ENCODE measurements at places on chromosomes 6 and 20.

DNA sequence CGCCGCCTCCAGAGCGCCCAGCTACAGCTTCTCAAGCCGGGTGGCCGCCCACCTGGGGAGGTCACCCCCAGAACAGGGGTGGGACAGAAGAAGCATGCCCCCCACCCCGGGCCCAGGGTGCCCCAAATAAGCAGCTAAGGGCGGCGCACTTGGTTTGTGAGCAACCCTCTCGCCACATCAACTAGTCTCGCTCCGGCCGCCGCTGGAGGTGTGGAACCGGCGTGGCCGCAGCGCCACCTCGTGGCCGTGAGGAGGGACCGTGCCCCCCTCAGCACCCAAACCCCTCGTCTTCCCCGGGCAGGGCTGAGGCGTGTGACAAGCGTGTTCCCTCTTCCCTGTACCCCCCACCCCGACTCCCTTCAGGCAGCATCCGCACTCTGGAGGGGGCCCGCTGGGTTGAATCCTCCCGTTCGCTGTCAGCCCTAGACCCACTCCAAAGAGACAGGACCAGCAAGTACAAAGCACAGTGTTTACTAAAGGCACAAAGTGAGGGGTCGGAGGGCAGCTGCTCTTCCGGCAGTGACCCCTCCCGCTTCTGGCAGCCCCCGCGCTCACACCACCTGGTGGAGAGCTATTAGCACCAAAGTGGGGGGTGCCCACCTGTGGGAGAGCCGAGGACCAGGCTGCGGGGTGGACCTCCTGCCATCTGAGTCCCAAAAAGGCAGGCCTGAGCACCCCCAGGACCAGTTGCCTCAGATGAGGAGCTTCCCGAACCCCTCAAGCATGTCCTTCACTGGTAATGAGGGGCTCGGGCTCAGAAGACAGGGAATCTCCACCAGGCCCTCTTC lies 45.4 kb downstream of the MDFI start:
- H3K27me3 ChIP-seq = peaks cover 6% of the 10 kb centered on the region
- no peaks in the 10 kb centered on the region for H3K36me3 ChIP-seq
- H3K4me1 ChIP-seq = peaks cover 13% of the 10 kb centered on the region
- H3K4me3 ChIP-seq = peak overlapping the region; percentile 71
- peak overlapping the region; percentile 44 for H3K27ac ChIP-seq
- peak; percentile 68 for DNase-seq

DNA sequence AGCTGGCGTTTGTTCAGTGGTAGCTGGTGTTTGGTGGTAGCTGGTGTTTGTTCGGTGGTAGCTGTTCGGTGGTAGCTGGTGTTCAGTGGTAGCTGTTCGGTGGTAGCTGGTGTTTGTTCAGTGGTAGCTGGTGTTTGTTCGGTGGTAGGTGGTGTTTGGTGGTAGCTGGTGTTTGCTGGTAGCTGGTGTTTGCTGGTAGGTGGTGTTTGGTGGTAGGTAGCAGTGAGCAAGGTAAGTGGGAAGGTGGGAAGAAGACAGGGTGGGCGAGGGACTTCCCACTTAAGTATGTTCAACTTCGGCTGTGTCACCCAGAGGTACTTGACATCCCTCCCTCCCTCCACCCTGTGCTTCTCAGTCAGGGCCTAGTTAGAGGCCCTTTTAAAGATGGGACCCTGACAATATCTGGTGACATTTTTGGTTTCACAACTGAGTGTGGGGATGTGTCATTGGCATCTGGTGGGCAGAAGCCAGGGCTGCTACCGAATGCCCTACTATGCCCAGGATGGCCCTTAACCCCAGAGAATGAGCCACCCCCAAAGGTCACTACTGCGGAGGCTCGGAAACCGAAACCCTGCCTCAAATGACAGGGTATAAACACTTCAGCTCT lies 47.3 kb downstream of the BMP7 start:
- no peak overlapping the region for H3K4me3 ChIP-seq
- DNase-seq = no peak
- H3K27me3 ChIP-seq = peaks cover 8% of the 10 kb centered on the region
- no peaks in the 10 kb centered on the region for H3K36me3 ChIP-seq
- H3K27ac ChIP-seq = no peak overlapping the region
- no peaks in the 10 kb centered on the region for H3K4me1 ChIP-seq

GRCh38 chr20:51366155-51366886 lies 176.2 kb downstream of the NFATC2 start:
- H3K27ac ChIP-seq = no peak overlapping the region
- H3K36me3 ChIP-seq = peaks cover 8% of the 10 kb centered on the region
- H3K4me3 ChIP-seq = no peak overlapping the region
- peaks cover 3% of the 10 kb centered on the region for H3K27me3 ChIP-seq
- DNase-seq = no peak
- H3K4me1 ChIP-seq = peaks cover 17% of the 10 kb centered on the region

GRCh38 chr6:11428371-11428770 lies 109.2 kb upstream of the TMEM170B start:
- H3K27ac ChIP-seq = no peak overlapping the region
- no peaks in the 10 kb centered on the region for H3K36me3 ChIP-seq
- peaks cover 2% of the 10 kb centered on the region for H3K27me3 ChIP-seq
- DNase-seq = no peak
- H3K4me1 ChIP-seq = peaks cover 10% of the 10 kb centered on the region

GRCh38 chr6:87982134-87982533 lies 65.5 kb upstream of the SPACA1 start:
- no peaks in the 10 kb centered on the region for H3K4me1 ChIP-seq
- H3K4me3 ChIP-seq = no peak overlapping the region
- H3K27ac ChIP-seq = no peak overlapping the region
- no peak for DNase-seq

GRCh38 chr6:35152067-35152707 lies 11.0 kb upstream of the TCP11 start:
- H3K27ac ChIP-seq = no peak overlapping the region
- no peak overlapping the region for H3K4me3 ChIP-seq
- DNase-seq = no peak
- H3K36me3 ChIP-seq = no peaks in the 10 kb centered on the region

DNA sequence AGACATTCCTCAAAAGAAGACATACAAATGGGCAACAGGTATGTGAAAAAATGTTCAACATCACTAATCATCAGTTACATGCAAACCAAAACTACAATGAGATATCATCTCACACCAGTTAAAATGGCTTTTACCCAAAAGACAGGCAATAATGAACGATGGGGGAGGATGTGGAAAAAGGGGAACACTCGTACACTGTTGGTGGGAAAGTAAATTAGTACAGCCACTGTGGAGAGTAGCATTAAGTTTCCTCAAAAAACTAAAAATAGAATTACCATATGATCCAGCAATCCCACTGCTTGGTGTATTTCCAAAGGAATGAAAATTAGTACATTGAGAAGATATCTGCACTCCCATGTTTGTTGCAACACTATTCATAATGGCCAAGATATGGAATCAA lies 8.6 kb upstream of the TMEM170B start:
- peaks cover 4% of the 10 kb centered on the region for H3K4me1 ChIP-seq
- DNase-seq = no peak
- no peaks in the 10 kb centered on the region for H3K36me3 ChIP-seq
- no peak overlapping the region for H3K4me3 ChIP-seq
- peaks cover 3% of the 10 kb centered on the region for H3K27me3 ChIP-seq

- H3K27me3 ChIP-seq = peaks cover 3% of the 10 kb centered on the region
- peaks cover 89% of the 10 kb centered on the region for H3K4me1 ChIP-seq
- no peak for DNase-seq
- H3K36me3 ChIP-seq = peaks cover 49% of the 10 kb centered on the region
Measured at GRCh38 chr6:109362102-109362884, 20.0 kb downstream of the CD164 start.

GRCh38 chr6:111843347-111844147 lies 29.7 kb downstream of the FYN start:
- H3K36me3 ChIP-seq = peaks cover 10% of the 10 kb centered on the region
- H3K27ac ChIP-seq = no peak overlapping the region
- no peak overlapping the region for H3K4me3 ChIP-seq
- no peaks in the 10 kb centered on the region for H3K4me1 ChIP-seq
- DNase-seq = peak; percentile 63
- peaks cover 4% of the 10 kb centered on the region for H3K27me3 ChIP-seq

DNA sequence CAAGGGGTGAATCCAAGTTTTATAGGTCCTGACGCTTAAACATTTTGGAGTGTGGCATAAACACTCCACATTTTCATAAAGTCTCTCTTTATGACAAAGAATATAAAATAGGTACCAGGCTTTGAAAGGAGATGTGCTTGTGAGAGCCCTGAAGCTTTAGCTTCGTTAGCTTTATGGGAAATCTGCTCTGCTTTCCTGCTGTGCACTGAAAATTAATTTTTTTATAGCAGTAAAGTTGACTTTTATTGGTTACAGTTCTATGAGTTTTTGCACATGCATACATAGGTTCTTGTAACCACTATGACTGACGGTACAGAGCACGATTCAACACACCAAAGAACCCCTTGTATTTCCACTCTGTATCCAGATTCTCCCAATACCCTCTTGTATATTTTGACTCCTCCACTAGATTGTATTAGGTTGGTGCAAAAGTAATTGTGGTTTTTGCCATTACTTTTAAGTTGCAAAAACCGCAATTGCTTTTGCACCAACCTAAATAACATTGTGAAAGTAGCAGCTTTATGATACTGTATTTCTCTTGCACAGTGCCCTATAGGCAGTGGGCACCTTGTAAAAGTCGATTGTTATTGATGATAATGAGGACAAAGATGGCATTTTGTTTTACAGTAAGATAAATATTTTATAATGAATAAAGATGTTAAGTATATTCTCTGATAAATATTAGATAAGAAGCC lies 145.2 kb upstream of the AKIRIN2 start:
- H3K36me3 ChIP-seq = no peaks in the 10 kb centered on the region
- no peak for DNase-seq
- H3K4me1 ChIP-seq = no peaks in the 10 kb centered on the region
- H3K27ac ChIP-seq = no peak overlapping the region
- H3K4me3 ChIP-seq = no peak overlapping the region
- peaks cover 4% of the 10 kb centered on the region for H3K27me3 ChIP-seq

GRCh38 chr20:5090191-5090590 lies 29.6 kb downstream of the PCNA start:
- DNase-seq = peak; percentile 23
- H3K27me3 ChIP-seq = no peaks in the 10 kb centered on the region
- H3K36me3 ChIP-seq = peaks cover 8% of the 10 kb centered on the region
- H3K4me1 ChIP-seq = peaks cover 15% of the 10 kb centered on the region

GRCh38 chr20:15451241-15451640 lies 1113.8 kb upstream of the FLRT3 start:
- no peaks in the 10 kb centered on the region for H3K36me3 ChIP-seq
- no peak overlapping the region for H3K4me3 ChIP-seq
- DNase-seq = no peak
- H3K27me3 ChIP-seq = no peaks in the 10 kb centered on the region

DNA sequence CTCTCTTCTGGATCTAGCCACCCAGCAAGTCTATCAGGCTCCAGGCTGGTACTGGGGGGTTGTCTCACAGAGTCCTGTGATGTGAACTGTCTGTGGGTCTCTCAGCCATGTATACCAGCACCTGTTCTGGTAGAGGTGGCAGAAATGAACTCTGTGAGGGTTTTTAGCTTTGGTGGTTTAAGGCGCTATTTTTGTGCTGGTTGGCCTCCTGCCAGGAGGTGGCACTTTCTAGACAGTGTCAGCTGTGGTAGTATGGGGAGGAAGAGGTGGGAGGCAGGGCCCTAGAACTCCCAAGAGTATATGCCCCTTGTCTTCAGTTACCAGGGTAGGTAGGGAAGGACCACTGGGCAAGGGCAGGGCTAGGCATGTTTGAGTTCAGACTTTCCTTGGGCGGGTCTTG lies 75.8 kb downstream of the SNAP91 start:
- DNase-seq = no peak
- H3K27me3 ChIP-seq = peaks cover 2% of the 10 kb centered on the region
- H3K4me1 ChIP-seq = no peaks in the 10 kb centered on the region
- H3K27ac ChIP-seq = no peak overlapping the region
